Activated CD4-positive, alpha-beta T cell treated with anti-CD3 and anti-CD28 coated beads, Interleukin-2, amount 50 U/mL, for 1 hour (primary cell): ENCODE measurements at places on chromosomes 5 and 9.
A peak's percentile ranks its signal among the peaks of the same experiment; 100 is the strongest.

- DNase-seq: no peak
These were observed 68.1 kb downstream of the CRB2 start for GRCh38 chr9:123424131-123424530.

DNA sequence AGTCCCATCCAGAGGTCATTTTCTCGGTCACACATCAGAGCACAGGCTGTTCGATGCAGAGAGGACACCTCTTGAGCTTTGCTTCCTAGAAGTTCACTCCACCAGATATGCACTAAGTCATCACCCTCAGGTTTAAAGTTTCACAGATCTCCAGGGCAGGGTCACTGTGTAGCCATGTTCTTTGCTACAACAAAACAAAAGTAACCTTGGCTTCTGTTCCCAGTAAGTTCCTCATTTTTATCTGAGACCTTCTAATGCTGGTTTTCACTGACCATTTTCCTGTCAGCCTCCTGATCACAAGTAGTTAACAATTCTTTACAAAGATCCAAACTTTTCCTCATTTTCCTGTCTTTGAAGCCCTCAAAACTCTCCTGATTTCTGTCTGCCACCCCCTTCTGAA is 97.5 kb upstream of the CTSV start:
- no peak for DNase-seq

- peak; percentile 10 for DNase-seq
These were observed 47.0 kb upstream of the PLIN2 start for GRCh38 chr9:19174127-19174912.

GRCh38 chr9:78856781-78857180 is 559.9 kb downstream of the PSAT1 start:
- no peak for DNase-seq

- DNase-seq: no peak
These were observed 16.9 kb upstream of the ZNF366 start for GRCh38 chr5:72523960-72524582.

DNA sequence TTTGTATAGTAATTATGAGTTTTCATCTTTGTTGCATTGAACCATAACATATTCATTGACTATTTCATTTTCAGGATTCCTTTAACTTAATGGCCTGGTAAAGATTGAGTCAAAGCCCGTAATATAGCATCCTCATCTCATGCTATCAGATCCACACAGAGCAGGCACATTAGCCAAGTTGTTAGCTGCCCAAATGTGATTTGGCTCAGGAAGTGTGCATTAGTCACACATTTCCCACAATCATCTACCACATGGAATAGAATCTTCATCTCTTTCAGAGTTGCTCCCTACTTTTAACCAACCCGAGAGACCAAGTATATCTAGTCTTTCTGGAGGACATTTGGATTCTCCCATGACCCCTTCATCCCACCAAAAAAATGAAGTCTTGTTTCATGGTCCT is 481.0 kb upstream of the PTGER4 start:
- no peak for DNase-seq
